Skeletal muscle cell (primary cell): ENCODE measurements at places on chromosomes 2 and 18.

DNA sequence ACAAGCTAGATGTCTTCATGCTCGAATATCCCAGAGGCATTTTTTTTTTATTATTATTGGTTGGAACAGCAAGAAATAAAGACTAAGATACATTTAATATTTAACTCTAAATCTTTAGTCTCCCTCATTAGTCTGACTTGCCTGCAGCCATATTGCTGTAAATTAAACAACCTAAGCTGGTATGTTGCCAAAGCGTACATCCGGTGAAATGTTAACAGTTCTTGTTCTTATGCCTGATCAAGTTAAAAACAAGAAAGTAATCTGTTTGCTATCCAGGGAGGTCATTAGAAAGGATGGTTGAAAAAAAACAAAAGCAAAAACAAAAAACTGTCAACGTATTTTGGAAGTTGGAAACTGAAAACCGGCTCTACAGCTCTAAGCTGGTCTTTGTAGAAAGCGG is 125.9 kb upstream of the NABP1 start:
- DNase-seq, result no peak

DNA sequence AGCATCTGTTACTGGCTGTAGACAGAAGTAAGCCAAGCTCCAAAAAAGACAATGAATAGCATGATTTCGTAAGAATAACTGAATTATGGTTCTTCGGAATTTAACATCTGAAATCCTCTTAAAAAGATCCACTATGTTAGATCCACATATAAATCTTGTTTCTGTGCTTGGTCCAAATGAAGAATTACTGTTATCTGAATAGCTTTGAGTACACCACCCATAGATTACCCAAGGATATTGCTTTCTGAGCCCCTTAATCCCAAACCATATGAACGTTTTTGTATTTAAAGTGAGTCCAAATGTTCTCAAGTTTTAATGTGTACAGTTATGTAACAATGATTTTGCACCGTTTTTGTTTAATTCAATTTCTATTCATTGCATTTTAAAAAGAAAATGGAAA is 124.9 kb downstream of the DSC3 start:
- DNase-seq, result no peak

DNA sequence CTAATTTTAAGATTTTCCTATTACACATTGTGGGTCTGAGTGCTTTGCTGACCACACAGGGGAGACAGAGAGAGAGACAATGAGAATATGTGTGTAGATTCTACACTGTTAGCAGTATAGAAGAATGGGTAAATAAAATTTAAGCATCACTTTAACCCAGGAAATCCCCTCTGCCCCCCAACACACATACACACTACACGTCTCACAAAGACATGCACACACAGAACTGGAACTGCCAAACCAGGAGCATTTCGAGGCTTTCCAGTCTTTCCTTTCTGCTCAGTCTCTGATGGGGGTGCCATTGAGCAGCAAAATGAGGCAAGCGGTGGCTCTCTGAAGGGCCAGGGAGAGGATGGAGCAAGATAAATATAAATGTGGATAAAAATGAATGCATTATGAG is 2.5 kb downstream of the MERTK start:
- no peak for DNase-seq

- no peak for DNase-seq
Observed at GRCh38 chr2:165572151-165572550, 102.7 kb downstream of the CSRNP3 start.

DNA sequence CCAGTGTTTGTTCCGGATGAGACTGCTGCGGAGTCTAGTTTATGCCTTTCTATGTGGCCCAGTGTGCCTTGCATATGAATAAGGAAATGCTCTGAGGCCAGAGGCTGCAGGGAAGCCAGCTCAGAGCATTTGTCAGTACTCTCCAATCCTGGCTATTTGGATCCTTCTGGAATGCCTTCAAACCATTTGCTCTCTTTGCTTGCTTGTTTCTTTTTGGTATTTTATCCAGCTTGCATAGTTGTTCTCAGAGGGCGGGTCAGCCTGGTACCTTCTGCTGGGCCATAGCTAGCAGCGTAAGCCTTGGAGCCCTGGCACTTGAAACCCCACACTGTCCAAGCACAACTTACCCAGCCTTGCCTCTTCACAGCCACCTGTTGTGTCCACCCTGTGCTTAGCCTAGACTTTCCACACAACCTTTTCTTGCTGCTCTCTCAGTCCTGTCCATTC is 20.5 kb downstream of the CENPO start:
- DNase-seq, result no peak

DNA sequence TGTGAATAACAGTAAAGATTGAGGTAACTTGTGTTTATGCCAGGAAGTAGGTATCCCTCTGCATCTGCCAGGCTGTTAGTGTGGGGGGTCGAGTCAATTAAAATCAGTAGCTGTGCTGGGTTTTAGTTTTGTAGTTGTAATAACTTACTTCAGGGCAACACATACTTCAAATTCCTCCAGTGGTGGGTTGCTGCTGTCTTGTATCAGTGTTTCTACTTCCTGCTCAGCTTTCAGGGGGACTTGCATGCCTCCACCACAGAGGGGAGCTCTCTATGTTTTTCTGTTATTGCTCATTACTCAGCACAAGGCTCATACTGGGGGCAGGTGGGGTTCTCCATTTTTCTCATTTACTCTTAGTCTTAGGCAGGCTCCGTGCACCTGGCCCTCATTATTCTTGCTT is 136.8 kb downstream of the CAPN13 start:
- DNase-seq, result no peak

- no peak for DNase-seq
Observed at GRCh38 chr2:69227716-69228115, 159.3 kb downstream of the GFPT1 start.

GRCh38 chr2:73984922-73985307 is 205 bp downstream of the TET3 start:
- no peak for DNase-seq

DNA sequence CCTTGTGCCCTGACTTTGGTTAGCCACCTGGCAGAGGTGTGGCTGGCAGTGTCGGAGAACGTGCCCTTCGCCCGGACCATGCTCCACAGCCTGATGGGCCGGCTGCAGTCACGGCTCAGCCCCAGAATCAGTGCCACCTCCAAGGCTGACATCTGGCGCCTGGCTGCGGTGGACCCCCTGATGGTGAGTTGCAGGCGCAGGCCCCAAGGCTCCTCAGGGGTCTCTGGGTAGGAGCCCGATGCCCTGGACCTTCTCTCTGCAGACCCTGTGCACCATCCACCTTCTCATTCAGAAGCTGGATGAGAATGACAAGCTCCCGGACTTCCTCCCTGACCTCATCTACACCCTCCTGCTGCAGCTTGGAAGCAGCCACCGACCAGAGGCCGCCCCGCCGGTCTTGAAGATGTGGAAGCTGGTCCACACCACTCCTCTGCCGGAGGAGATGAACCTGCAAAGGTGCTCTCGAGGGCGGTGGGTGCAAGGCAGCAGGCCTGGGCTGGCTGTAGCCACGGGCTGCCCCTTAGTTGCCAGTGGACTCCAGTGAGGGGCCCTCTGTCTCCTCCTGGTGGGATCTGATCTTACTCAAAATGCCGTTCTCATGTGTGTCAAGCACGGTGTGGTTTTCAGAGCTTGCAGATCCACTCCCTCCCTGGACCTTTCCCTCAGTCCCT is 32.1 kb downstream of the HJURP start:
- DNase-seq, result no peak

GRCh38 chr2:159146996-159147666 is 139.4 kb downstream of the WDSUB1 start:
- no peak for DNase-seq

DNA sequence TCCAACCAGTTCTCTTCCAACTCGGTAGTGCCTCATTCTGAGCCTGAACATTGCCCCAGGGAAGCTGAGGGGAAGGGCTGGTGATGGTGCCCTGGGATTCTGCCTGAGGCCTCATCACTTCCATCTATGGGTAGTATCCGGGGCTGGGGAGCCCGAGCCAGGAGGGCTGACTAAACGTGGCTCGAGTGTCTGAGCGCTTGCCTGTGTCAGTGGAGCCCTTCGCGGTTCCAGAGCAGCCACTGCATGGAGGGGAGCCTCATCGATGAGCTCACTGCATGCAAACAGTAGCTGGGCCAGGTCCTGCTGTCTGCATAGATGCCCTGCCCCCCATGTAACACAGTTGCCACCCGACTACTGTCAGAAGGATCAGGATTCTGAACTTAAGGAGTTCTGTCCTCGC is 129.3 kb downstream of the GLI2 start:
- DNase-seq, result no peak

- no peak for DNase-seq
Observed at GRCh38 chr2:16622399-16622968, 43.1 kb downstream of the CYRIA start.
